ENCODE measurements at places on chromosomes 11 and 22.

- peak; percentile 1 for DNase-seq
Measured at GRCh38 chr11:117944554-117944953, 15.4 kb upstream of the TMPRSS13 start.

DNA sequence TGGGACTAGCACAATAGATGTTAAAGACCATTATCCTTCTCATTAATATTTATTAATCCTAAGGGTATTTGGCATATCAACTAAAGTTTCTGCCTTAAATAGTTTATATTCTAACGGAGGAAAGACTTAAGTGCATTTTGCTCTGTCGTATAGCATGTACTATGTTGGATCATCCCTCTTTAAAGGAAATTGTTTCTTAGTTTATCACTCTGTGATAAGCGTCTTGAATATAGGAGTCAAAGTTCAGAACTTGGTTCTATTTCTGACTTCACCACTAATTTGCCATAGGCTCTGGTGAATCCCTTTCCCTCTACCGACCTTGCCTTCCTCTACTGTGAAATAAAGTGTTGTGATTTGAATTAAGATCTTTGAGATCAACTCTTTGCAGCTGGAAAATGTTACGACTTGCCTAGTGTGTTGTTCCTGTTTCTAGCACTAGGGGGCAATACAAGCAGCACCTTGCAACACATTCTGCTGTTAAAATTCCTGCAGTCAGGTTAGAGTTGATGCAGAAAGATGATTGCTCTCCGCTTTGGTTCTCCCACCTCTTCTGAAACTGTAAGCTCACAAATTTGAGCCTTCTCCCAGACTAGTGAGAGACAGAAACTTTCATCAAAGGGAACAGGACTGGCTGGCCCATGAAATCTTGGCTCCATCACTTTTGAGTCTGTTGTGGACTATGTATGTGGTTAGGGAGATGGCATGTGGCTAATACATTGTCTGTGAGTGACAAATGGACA, 27.8 kb upstream of the ZNRF3 start:
- peak; percentile 79 for DNase-seq

GRCh38 chr11:61002598-61002997, 31.1 kb downstream of the CD6 start:
- no peak for DNase-seq

GRCh38 chr11:100777103-100777502, 90.0 kb downstream of the ARHGAP42 start:
- no peak for DNase-seq

DNA sequence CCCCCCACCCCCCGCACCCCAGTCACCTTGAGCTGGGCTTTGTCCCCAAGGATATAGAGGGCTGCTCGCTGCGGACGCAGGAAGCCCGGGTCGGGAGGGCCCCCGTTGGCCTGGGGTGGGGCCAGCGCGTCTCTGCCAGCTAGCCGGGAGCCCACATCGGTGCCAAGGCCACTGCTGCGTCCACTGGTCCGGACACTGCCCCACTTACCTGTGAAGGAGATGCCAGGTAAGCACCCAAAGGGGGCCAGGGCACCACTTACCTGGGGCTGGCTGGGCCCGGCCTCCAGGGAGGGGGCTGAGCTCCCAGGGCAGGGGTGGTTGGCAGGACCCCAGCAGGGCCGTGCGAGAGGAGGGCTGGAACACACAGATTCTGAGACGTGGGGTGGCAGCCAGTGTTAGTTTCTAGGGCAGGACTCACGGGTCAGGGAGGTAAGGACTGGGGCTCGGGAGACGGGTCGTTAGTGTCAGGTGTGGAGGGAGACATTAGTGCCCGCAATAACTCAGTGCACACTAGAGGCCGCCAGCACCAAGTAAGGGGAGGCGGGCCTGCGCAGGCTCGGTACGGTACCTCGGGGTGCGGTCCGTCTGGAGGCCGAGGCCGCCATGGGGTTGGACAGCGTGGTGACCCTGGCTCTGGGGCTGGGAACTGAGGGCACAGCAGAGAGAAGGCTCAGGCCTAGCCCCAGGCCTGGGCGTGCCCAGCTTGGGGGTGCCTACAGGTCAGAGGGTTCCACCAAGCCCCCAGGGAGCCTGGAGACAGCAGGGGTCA, 18.2 kb downstream of the SBF1 start:
- DNase-seq: no peak

DNA sequence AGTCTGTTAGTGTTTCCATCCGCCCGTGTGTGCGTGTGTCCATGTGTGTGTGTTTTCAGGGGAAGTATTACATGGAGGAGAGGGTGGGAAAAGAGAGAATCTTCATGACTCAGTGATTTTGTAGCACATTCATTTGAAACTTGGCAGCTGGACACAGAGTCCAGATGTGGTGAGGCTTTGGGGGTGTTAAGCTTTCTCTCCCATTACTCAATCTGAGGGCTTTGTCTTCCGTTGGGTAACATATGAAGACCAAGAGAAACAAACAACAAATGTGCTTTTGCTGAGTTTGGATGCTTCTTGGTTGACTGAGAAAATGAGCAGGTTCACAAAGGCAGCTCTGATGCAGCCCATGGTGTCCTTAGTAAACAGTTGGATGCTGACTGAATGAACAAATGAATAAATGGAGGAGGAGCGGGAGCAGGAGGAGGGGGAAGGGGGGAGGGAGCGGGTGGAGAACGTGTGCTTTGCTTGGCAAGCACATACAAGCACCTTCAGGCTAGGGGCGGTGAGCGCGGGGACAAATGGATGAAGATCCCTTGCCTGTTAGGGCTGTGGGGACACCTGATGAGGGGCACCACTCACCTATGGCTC, 104.3 kb downstream of the ST3GAL4 start:
- peak; percentile 76 for DNase-seq

DNA sequence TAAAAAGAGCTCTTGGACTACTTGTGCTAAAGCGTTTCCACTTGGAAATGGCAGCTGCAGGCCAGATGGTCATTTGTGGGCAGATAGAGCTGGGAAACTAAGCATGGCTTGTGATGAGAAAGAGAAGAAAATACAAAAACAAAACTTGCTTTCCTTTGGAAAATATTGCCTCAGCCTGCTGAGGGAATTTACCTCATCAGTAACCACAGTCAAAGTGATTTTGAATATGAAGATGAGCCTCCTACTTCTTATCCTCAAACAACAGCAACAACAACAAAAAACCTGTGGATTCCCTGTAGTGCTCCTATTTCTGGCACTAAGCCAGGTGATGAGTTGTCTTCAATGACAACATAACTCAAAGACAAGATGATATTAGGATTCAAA, 62.7 kb upstream of the FIBIN start:
- peak; percentile 48 for DNase-seq

DNA sequence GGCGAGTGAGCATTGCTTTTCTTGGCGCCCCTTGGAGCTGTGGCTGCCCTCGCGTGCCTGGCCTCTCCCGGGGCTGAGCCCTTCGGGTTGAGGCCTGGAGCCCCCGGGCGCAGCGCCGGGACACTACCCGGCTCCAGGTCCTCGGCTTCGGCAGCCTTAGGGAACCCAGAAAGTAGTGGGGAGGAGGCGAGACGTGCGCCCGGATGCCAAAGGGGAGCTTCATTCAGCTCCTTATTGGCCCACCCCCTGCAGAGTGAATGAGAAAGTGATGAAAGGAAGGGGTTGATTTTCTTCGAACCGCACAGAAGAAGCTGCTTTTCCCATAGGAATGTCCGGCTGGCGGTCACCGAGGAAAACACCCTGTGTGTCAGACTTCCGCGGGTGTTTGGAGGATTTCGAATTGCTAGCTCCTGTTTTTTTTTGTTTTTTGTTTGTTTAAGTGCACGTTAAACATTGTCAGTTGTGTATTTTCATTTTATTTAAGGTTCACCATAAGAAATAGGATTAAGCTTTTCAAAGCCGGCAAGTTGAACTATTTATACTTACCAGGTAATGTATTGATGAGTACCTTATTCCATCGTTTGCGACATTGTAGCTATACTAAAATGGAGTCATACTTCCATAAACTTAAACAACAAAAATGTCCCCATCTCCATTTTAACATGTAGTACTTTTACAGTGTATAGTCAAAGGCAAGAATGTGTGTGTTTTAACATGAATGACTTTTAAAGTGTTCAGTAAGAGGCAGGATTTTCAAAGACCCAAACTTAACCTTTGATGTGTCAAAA, 841 bp upstream of the EIF4G2 start:
- peak; percentile 75 for DNase-seq

GRCh38 chr22:35952576-35952975, 76.0 kb downstream of the RBFOX2 start:
- DNase-seq: no peak

GRCh38 chr22:22810018-22810427, 77.6 kb upstream of the IGLL5 start:
- DNase-seq: peak; percentile 32

- DNase-seq: no peak
Measured at GRCh38 chr11:65906602-65907001, 6.4 kb upstream of the FOSL1 start.

DNA sequence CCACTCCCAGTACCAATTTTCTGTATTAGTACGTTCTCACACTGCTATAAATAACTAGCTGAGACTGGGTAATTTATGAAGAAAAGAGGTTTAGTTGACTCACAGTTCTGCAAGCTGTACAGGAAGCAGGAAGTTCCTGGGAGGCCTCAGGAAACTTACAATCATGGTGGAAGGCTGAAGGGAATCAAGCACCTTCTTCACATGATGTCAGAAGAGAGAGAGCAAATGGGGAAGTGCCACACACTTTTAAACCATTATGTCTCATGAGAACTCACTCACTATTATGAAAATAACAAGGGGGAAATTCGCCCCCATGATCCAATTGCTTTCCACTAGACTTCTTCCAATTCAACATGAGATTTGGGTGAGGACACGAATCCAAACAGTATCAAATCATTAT, 271.4 kb downstream of the ETS1 start:
- no peak for DNase-seq

GRCh38 chr22:27401321-27401720, 400.2 kb downstream of the MN1 start:
- no peak for DNase-seq

- peak; percentile 76 for DNase-seq
Measured at GRCh38 chr11:8838248-8838647, 72.7 kb upstream of the AKIP1 start.

DNA sequence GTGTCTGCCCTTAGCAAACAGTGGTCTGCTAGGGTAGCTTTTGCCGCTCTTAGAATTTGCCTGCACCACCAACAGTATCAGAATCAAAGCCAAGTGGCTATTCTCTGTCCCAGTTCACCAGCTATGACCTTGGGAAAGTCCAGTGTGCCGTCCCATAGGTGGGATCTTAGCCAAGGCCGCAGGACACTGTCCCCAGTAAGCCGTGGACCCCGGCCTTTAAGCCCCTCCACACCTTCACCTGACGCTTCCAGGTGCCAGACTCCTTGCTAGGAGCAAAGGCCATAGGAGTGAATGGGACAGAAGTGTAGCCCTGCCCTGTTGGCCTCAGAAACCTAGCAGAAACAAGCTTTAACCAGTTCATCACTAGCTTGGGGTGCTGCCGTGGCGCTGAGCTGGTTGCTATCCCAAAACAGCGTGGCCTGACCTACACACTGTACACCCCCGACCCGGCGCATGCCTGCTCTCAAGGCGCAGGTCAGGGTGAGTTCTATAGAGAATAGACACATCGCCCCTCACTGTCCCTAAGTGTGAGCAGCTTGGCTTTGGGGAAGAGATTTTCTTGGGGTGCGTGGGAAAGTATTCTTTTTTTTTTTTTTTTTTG, 4.5 kb downstream of the FADD start:
- DNase-seq: no peak

- no peak for DNase-seq
Measured at GRCh38 chr11:94774345-94774744, 6.2 kb downstream of the AMOTL1 start.

DNA sequence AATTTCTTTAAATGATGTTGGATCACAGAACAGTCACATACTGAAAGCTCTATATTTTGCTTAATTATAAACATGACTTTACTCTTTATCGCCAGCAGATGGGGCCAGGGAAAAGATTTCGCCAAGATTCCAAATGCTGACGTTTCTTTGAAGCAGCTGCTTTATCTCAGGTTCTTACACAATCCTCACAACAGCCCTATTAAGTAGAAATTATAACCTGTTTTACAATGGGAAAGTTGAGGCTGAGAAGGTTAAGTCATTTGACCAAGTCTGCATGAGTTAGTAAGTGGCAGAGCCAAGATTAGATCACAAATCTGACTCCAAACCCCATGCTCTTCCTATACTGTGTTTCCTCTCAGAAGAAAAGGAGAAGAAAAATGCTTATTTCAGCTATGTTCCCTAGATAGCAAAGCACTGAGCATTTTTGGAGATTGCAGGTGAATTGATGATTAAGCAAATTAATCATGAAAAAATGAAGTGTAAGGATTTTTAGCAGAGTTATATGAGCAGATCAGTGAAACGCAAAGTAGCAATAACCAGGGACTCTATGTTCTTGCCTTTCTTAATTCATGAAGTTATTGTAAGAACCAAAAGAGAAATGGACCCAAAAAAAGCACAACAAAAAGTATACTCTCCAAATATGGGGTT, 79.0 kb downstream of the AASDHPPT start:
- DNase-seq: peak; percentile 65

GRCh38 chr22:48235744-48236143, 1473.3 kb downstream of the TBC1D22A start:
- no peak for DNase-seq

- DNase-seq: no peak
Measured at GRCh38 chr11:47033439-47033838, 96.9 kb downstream of the CSTPP1 start.

- no peak for DNase-seq
Measured at GRCh38 chr22:44162960-44163359, 17.8 kb upstream of the PARVG start.

DNA sequence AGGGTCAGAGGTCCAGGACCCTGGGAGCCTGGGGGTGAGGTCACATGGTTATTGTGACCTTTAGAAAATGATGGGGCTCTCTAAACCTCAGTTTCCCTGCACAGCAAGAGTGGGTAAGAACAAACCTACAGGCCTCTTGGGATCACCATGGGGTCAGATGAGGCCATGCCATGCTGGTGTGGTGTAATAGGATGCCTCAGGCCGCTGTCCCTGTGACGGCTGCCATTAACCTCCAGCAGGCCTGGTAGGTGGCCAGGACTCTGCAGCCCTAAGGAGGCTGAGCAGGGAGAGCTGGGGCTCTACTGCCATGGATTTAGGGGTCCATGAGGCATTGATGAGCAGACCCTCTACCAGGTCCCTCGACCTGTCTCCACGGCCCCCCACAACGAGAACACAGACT, 265.5 kb downstream of the CTTN start:
- DNase-seq: no peak

DNA sequence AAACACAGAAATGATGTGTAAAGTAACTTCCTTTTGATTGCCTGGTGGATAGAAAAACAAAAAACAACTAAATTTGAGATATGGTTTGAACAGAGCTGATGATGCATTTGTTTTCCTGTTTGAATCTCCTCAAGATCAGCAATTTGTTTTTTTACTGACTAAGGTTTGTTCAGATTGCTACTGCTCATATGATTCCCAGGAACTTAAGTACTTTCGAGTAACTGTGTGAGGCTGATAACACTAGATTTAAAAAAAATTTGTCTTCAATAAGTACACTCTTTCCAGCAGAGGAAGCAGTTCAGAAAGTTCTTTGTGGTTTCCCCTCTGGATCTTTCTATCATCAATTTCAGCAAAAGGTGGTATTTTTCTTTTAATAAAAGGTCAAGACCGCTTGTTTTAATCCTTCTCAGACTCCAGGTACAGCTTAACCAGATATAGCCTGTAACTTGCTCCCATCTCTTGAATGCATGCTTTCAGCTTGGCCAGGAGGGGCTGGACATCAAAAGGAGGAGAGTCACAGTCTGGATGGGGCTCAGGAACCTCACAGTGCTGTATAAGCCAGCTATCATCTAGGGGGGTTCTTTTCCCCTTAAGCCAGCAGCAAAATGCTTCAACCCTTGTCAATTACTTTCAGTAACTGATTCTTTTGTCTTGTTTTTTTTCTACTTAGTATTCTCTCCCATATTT, 12.3 kb upstream of the MS4A6E start:
- DNase-seq: no peak

- no peak for DNase-seq
Measured at GRCh38 chr11:43997022-43997660, 50.6 kb upstream of the ACCSL start.

Data from AG20443 (cell line).